ENCODE measurements at places on chromosomes 2 and 18. TPM values are rescaled to one million over a fixed set of nuclear protein-coding genes. Genes with fewer than 3 reads are reported as not detected.

GRCh38 chr2:16641509-16641908 is 24.1 kb downstream of the CYRIA start:
- DNase-seq, result no peak

DNA sequence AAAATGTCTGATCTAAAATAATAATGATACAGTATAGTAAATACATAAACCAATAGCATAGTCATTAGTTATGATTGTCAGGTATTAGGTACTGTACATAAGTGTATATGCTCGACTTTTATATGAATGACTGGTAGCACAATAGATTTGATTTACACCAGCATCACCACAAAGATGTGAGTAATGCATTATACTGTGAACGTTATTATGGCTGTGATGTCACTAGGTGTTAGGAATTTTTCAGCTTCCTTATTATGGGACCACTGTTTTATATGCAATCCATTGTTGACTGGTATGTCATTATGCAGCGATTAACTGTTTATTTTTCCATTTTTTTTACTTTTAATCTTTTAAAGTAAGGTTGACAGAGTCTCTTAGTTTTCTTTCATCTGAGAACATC is 23.7 kb downstream of the ATP9B start:
- DNase-seq, result no peak

GRCh38 chr2:173751245-173751975 is 213.8 kb downstream of the SP3 start:
- DNase-seq, result no peak

- no peak for DNase-seq
Measured at GRCh38 chr2:113075600-113075999, 7.8 kb downstream of the IL1F10 start.

SAG gene
- total RNA-seq, result not detected
